ENCODE measurements at places on chromosomes 4 and X. TPM values are rescaled to one million over a fixed set of nuclear protein-coding genes. Genes with fewer than 3 reads are reported as not detected.

The LNX1 gene
- not detected for total RNA-seq

The MAEA gene
- 62.1 TPM for total RNA-seq

The ZNF157 gene
- 0.25 TPM for total RNA-seq

The DGAT2L6 gene
- total RNA-seq, result not detected

The PABPC1L2A gene
- total RNA-seq, result not detected

The LONRF3 gene
- total RNA-seq, result not detected

The CLTRN gene
- total RNA-seq, result 0.16 TPM

The NRK gene
- not detected for total RNA-seq

All from T-helper 2 cell treated with Interferon-gamma antibody and Interleukin-4, amounts not matched to agents 100 ng/mL and 5 ng/mL, for 36 hours (primary cell).